ENCODE measurements at places on chromosomes 7 and 10.
A peak's percentile ranks its signal among the peaks of the same experiment; 100 is the strongest.

DNA sequence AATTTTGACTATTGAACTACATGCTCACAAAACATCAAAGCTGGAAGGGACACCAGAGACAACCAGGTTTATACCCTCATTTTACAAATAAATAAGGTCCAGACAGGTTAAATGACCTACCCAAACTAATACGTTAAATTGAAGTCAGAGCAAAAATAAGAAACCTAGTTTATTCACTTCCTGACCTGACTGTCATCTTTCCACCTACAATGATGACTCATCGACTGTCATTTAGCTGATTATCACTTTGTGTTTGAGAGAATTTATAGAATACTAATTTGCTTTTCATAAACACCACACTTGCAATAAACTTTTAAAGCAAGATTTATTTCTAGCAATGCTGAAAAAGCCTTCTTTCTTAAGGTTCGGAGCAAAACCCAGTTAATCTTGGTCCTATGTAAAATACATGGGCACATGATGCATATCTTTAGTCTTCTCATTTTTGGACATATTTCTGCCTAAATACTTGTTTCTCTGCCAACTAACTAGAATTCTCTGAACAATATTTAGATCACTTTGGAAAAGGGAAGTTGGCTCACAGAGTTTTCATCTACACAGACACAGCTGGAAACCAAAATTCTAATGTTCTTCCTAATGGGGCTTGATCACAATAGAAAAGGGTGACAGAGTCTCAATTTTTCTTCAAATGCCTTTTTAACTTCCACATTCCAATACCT, 16.7 kb upstream of the LRRN3 start:
- DNase-seq = no peak

- no peak for DNase-seq
These were observed 176.3 kb downstream of the DGKI start for GRCh38 chr7:137670222-137671064.

DNA sequence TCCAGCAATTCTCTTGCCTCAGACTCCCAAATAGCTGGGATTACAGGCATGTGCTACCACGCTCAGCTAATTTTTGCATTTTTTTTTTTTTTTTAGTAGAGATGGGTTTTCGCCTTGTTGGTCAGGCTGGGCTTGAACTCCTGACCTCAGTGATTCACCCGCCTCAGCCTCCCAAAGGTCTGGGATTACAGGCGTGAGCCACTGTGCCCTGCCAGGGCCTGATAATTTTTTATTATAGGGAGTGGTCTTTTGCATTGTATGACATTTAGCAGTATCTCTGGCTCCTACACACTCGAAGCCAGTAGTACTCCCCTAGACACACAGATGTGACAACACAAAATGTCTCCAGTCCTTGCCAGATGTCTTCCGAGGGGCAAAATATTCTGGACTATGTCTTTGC, 124.0 kb downstream of the DKK1 start:
- no peak for DNase-seq

DNA sequence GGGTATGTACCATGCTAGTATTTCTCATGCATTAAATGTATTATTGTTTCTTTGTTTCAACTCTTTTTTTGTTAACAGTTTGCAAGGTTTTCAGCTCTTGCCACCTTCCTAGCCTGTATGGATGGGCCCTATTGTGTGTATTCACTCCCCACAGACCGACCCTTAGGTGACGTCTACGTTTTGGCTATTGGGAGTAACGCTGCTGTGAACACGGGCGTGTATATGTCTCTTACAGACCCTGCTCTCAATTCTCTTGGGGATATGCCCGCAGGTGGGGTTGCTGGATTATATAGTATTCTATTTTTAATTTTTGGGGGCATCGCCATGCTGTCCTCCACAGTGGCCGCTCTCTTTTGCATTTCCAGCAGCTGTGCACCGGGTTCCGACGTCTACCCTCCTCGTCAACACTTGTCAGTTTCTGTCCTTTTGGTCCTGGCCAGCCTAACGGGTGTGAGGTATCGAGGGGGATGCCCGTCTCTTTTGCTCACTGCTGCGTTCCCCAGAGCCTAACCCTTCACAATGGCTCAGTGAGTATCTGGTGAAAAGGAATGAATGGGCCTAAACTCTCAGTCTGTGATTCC, 64.1 kb upstream of the GNA12 start:
- DNase-seq = no peak

- no peak for DNase-seq
These were observed 56.6 kb downstream of the TASOR2 start for GRCh38 chr10:5741276-5741675.

- no peak for DNase-seq
These were observed 7.1 kb downstream of the GATA3 start for GRCh38 chr10:8061274-8062211.

DNA sequence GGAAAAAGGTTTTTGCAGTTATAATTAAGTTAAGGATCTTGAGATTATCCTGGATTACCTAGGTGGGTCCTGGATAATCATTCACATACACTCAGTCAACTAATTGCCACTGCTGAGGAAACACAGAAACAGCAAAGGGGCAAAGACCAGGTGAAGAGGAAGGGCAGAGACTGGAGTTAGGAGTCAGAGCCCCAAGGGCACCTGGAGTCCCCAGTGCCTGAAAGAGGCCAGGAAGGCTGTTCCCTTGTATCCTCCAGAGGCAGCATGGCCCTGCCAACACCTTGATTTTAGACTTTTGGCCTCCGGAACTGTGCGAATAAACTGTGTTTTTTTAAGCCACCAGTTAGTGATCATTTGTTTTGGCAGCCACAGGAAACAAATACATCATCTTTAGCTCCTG, 24.6 kb downstream of the PRR15 start:
- DNase-seq = no peak

GRCh38 chr7:70696201-70696754, 435.7 kb upstream of the GALNT17 start:
- peak; percentile 44 for DNase-seq

- no peak for DNase-seq
These were observed 91.5 kb upstream of the LRRC4 start for GRCh38 chr7:128122576-128123290.

GRCh38 chr10:129497013-129497412, 30.0 kb downstream of the MGMT start:
- no peak for DNase-seq

DNA sequence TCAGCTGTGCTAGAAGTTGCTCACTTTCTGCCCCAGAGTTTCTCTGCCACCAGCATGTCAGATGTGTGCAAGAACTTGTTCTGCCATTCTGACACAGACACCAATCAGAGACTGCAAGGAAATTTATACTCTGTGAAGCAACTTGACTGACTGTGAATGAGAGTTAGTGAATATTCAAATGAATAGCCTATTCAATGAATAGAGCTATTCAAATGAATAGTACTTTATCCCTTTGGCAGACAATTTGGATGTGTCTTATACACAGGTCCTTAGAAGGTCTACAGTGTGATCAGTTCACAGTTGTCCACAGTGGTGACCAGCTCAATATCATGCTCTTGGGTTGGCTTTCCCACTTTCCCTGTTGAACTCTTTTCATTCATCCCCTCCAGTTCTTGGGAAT, 138.1 kb downstream of the MACC1 start:
- DNase-seq = no peak

- DNase-seq = no peak
These were observed 103.4 kb downstream of the FAM204A start for GRCh38 chr10:118238573-118239235.

DNA sequence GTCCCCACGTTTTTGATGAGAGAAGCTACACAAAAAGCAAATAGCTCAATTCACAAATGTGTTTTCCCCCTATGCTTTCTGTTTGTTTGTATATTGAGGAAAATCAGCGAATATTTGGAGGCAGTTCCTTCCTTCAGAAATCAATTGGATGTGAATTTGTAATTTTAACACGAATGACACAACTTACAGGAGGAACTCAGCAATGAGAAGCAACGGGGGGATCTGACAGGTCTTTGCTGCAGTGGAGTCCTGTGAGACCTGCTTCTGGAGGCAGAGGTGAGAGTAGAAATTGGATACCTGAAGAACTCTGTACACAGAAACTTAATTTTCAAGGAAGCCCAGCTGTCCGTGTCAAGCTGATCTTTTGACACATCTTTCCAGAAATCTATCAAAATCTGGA, 370.4 kb downstream of the GFRA1 start:
- no peak for DNase-seq

DNA sequence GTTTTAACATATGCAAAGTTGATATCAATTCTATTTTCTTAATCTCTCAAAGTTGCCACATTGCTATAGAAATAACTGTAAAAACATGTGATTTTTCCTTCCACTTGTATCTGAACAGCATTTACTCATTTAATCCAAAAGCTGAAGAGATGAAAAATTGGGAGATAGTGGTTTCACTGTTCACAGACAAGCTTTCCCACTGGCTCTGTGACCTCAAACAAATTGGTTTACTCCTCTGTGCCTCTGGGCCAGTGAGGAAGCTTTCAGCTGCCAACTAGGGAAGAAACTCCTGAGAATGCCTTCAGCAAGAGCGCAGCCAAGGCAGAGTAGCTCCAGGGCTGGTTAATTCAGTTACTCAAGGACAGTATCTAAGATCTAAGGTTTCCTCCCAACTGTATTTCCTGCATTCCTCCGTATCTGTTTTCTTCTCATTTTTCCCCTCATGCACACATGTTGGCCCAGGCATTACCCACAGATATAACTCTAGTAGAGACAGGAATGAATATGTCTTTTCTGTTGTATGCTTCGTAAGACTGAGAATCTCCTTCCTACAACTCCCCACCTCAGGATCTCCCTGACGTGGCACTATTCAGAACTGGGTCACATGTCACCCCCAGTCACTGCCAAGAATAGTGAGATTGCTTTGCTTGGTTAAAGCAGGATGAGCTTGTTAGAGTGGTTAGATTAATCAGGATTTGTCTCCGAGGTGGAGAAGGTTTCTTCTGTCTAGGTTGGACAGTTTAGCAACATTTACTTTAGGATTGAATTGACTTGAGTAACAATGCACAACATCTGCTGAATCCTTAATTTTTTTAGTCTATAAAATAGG, 315.7 kb downstream of the NRG3 start:
- DNase-seq = no peak

DNA sequence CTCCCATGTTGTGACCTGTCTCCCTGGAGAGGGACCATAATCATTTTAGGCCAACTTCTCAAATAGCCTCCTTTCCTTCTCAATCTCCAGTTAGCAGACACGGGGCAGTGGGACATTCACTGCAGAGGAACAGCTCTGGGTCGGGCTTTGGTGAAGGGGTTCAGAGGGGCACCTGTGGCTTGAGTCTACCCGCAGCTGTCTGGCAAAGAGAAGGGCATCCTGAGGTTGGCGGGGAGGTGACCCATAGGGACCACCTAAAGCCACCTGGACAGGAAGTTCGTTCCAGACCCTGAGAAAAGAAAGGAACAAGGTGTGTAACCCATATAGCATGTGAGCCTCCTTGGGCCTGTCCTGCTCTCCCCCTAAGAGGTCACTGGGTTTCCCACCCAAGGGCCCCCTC, 155.0 kb downstream of the OAT start:
- DNase-seq = no peak

GRCh38 chr7:112395411-112395810, 54.8 kb upstream of the IFRD1 start:
- DNase-seq = no peak

DNA sequence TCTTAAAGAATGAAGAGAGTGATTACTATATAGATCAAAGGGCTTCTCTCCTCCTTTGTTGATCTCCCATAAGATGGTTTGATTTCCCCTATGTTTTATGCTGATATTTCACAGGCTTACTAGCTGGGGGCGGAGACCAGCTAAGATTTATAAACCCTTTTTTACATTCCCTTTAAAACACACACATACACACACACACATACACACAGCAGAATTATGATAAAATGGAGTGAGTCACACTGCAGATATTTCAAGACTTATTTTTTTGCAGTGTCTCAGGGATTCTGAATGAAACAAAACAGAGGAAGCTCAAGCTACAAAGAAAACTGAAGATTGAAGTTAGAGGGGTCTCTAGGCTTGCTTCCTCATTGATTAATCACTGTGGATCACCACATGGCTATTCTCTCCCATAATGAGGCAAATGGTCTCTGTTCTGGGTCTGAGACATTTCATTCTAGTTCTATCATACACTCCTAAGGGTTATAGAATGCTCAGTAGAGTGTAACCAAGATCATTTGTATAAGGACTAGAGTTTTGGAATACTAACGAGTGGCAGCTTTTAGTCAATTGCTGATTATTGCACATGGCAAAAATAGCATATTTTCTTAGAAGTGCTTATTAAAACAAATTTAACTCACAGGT, 18.6 kb downstream of the INA start:
- no peak for DNase-seq

- no peak for DNase-seq
These were observed 26.0 kb downstream of the SDK1 start for GRCh38 chr7:3327099-3327498.

- DNase-seq = no peak
These were observed 1.8 kb downstream of the FOXI2 start for GRCh38 chr10:127738512-127739424.

DNA sequence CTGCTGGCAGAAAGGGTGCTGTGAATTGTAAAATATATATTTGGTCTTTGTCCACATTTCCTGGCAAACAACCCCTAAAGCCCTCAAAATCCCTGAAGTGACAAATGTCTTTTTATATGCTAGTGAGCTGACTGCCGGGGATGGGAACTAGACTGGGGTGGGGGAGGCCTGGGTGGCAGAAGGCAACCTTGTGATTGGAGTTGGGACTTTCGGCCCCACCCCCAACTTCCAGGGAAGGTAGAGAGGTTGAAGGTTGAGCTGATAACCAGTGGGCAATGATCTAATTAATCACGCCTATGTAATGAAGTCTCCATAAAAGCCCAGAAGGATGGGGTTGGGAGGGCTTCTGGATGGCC, 2.7 kb downstream of the EPHA1 start:
- DNase-seq = no peak

DNA sequence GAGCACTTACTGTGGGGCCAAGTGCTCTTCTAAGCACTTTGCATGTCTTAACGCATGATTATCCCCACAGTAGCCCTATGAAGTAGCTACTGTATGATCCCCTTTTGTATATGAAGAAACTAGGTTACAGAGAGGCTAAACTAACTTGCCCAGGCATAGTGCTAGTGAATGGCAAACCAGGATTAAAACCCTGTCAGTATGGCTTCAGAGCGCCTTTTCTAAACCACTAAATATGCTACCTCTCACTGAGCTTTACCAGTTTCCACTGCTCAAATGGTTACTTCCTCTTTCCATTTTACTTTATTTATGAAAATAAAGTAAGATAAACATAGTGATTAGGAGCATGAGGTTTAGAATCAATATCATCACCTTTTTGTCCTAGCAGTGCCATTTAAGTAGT, 73.6 kb downstream of the PODXL start:
- no peak for DNase-seq

- DNase-seq = no peak
These were observed 167.0 kb downstream of the SFMBT2 start for GRCh38 chr10:7243873-7244272.

- no peak for DNase-seq
These were observed 37.2 kb downstream of the EXOC4 start for GRCh38 chr7:133290041-133290440.
